Ovary (tissue), 10 donors: ENCODE measurements at places on chromosomes 16 and 17. TPM values are rescaled to one million over a fixed set of nuclear protein-coding genes. Genes with fewer than 3 reads are reported as not detected.

Gene SMTNL2
- total RNA-seq, result 17.8 TPM

DNA sequence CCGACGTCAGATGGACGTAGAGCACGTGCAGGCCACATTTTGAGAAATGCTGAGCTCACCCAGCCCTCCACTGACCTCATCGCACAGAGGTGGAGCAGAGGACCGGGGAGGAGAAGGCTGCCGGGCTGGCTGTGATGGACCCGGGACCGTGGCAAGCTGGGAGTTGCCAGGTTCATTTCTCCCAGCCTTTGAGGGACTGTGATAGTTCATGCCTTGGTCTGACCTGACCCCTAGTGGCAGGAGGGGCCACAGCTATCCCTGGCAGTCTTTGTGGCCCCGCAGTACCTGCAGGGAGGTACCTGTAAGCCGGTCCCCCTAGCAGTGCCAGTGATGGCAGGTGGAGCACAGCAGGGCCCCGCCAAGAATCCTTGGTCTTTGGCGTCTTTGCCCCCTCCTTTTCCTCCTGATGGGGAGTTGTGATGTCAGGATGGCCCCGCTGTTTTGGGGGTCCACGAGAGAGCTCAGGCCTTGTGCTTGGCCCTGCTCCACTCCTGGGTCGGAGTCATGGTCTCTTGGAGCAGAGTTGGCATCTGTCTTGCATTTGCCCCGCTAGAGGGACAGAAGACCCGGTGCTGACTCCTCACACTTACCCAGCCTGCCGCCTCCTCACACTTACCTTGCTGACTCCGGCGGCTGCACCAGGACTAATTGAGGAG is 50.4 kb downstream of the OR1D5 start:
- H3K27ac ChIP-seq, result no peak overlapping the region
- DNase-seq, result peak; percentile 74
- H3K4me3 ChIP-seq, result no peak overlapping the region
- no peaks in the 10 kb centered on the region for H3K27me3 ChIP-seq
- H3K36me3 ChIP-seq, result no peaks in the 10 kb centered on the region

Gene ALDOC
- 17.1 TPM for total RNA-seq

GRCh38 chr16:1213796-1214372 is 11.2 kb downstream of the TPSG1 start:
- no peaks in the 10 kb centered on the region for H3K27me3 ChIP-seq
- no peak overlapping the region for H3K4me3 ChIP-seq
- H3K4me1 ChIP-seq, result no peaks in the 10 kb centered on the region

DNA sequence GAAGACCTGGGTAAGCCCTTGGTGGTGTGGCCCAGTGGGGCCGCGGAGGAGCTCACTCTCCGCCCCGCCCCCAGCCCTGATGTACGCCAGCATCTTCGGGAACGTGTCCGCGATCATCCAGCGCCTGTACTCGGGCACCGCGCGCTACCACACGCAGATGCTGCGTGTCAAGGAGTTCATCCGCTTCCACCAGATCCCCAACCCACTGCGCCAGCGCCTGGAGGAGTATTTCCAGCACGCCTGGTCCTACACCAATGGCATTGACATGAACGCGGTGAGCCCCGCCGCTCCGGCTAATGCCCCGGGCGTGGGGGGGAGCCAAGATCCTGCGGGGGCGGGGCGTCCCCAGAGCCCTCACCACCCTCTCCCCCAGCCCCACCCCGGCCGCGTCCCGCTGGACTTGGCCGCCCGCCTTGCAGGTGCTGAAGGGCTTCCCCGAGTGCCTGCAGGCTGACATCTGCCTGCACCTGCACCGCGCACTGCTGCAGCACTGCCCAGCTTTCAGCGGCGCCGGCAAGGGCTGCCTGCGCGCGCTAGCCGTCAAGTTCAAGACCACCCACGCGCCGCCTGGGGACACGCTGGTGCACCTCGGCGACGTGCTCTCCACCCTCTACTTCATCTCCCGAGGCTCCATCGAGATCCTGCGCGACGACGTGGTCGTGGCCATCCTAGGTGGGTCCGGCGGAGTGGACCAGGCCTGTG is 12.1 kb upstream of the DCAF7 start:
- H3K36me3 ChIP-seq, result no peaks in the 10 kb centered on the region
- no peaks in the 10 kb centered on the region for H3K27me3 ChIP-seq
- no peak overlapping the region for H3K27ac ChIP-seq
- no peak overlapping the region for H3K4me3 ChIP-seq

Gene TBC1D3C
- not detected for total RNA-seq

DNA sequence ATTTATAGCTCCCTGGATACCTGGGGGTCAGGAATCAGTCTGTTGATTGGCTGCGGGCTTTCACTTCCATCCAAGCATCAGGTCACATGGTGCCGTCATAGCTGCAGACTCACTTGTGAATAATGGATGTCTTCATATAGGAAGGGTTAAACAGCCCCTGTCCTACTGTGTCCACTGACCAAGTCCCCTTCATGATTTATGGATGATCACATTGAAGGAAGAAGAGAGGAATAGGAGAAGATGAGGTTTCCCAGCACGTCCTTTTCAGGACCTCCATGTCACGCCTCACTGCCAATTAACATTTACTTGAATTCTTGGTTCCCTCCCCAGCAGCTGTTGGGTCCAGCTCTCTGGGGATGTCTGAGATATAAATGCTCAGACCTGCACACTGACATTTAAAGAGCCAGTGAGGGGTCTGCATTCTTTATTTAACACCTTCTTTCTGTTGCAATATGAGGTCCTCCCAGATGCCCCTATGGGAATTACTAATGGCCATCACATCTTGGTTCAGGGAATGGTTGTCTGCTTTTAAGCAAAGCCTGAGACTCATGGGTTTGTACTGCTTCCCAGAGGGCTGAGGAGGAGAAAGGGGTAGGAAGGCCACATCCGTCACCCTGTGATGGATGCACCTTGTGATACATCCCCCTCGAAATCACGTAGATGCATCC is 230.6 kb upstream of the HSBP1 start:
- no peaks in the 10 kb centered on the region for H3K36me3 ChIP-seq
- H3K27me3 ChIP-seq, result no peaks in the 10 kb centered on the region
- no peak overlapping the region for H3K27ac ChIP-seq
- H3K4me3 ChIP-seq, result no peak overlapping the region
- H3K4me1 ChIP-seq, result no peaks in the 10 kb centered on the region

GRCh38 chr16:9469512-9469911 is 378.1 kb downstream of the HAPSTR1 start:
- no peak overlapping the region for H3K4me3 ChIP-seq
- H3K4me1 ChIP-seq, result no peaks in the 10 kb centered on the region
- no peaks in the 10 kb centered on the region for H3K36me3 ChIP-seq

DNA sequence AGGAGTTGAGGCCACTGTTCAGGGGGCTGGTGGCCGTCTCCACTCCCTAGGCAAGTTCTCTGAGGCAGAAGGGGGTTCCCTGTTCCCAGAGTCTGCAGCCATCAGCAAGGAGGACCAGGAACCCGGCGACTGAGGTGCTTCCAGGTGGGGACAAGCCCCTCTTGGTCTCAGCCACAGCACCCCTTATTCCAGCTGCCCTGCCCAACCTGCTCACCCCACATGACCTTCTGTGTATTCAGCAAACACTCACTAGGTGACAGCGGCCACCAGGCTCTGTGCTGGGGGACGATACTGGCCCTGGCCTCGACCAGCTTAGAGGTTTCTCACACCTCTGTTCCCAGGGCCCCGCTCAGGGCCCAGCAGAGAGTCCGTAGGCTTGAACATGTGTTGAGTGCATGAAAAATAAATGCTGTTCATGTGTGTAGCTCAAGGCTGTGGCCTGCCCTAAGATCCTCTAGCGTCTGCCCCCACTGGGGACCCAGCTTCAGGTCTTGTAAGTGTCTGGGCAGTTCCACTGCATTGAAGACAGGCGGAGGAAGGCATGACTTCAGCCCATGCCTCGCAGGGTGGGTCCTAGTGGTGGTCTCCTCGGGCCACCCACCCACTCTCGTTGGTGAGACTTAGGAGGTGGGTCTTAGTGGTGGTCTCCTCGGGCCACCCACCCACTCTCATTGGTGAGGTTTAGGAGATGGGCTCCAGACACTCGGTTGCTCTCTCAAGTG is 44.2 kb downstream of the NT5M start:
- H3K27me3 ChIP-seq, result no peaks in the 10 kb centered on the region
- no peak for DNase-seq
- H3K4me3 ChIP-seq, result no peak overlapping the region
- no peaks in the 10 kb centered on the region for H3K36me3 ChIP-seq
- peaks cover 2% of the 10 kb centered on the region for H3K4me1 ChIP-seq
- H3K27ac ChIP-seq, result no peak overlapping the region

DNA sequence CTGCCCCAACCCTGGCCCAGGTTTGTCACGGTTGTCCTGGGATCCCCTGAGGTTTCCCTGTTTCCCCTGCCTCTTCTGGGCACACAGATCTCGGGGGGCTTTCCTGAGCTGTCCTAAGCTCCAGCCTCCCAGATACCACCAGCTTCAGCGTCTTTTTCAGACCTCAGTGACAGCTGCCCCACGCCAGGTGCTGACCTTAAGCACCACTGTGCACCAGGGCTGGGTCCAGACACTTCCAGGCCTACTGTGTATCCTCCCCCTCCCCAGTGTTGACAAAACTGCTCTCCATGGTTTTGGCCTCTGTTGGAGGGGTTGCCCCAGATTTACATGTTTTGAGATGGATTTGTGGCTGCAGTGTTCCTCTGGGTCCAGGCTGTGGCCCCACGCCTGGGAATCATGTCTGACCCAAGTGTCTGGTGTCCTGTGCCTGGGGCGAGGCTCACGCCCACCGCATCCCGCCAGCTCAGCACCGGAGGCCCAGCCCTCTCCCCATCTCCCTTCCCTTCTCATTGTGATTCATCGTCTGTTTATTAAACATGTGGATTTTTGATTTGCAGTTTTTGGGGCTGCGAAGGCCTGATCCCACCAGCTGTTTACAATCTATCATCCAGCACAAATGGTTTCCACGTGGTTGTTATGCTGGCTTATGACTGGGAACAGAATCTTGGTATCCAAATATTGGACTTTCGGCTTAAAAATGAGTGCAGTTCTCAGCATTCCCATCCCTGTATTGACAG is 82.1 kb downstream of the METRNL start:
- no peak overlapping the region for H3K27ac ChIP-seq
- H3K4me3 ChIP-seq, result no peak overlapping the region
- peaks cover 11% of the 10 kb centered on the region for H3K4me1 ChIP-seq
- no peaks in the 10 kb centered on the region for H3K36me3 ChIP-seq
- peak; percentile 65 for DNase-seq

DNA sequence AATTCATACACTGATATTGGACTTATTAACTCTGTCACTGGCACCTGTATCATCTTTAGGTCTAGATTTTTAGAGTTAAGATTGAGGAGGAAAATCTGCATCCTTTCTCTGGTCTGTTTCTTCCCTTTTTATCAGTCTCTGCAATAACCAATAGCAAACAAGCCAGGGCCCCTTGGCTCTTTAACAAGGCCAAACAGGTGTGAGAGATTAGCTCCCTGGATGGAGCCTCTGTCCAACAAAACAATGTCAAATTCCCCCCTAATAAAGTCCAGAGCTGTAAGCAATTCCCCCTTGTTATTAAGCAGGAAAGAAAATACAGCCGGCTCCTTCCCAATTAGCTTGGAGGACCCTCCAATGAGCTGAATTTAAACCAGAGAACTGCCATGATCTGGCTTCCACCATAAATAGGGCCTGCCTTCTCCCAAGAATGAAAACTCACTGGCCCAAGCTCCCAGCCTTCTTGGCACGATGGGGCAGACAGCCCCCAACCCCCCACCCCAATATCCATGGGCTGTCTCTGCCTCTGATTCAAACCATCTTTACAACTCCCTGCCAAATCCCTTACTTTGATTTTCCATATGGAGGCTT is 56.1 kb upstream of the SOX9 start:
- no peaks in the 10 kb centered on the region for H3K4me1 ChIP-seq
- no peaks in the 10 kb centered on the region for H3K27me3 ChIP-seq
- no peak overlapping the region for H3K4me3 ChIP-seq
- no peak overlapping the region for H3K27ac ChIP-seq

GRCh38 chr16:67311607-67312488 is 14.7 kb downstream of the KCTD19 start:
- no peaks in the 10 kb centered on the region for H3K36me3 ChIP-seq
- no peak overlapping the region for H3K4me3 ChIP-seq
- H3K4me1 ChIP-seq, result no peaks in the 10 kb centered on the region
- H3K27ac ChIP-seq, result no peak overlapping the region
- H3K27me3 ChIP-seq, result no peaks in the 10 kb centered on the region

DNA sequence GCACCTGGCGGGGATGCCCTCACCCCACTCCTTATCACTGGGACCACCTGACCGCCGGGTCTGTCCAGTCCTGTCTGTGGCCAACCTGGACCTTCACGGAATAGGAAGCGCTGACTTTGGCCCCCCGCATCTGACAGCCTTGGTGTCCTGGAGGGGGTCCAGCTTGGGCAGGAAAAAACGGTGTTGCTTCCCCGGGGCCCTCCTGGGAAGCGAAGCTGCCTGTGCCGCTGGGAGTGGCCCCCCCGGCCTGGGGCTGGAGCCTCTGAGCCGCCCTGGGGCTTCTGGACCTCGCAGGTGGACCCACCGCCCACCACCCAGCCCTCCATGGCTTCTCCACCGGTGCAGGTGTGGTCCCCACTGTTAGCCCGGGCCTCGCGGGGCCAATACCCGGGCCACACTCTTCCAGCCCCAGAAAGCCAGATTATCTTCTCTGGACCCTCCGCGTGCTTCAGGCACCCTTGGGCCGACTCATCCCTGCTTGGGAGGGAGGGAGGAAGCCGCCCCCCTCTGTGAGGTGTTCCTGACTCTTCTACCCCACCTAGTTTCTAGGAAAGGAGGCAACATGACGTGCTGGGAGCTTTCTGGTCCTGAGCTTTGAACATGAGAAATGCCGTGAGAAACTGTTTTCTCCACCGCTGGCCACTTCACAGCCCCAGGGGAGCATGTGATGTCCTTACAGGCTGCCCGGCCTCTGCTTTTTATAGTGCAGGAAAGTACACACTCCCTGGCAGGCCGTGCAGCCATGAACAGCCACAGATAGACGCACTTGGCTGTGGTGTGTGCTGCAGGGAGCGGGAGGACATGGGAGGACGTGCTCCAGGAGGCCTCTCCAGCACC is 1.1 kb downstream of the C1QTNF1 start:
- peak overlapping the region; percentile 67 for H3K4me3 ChIP-seq
- no peaks in the 10 kb centered on the region for H3K36me3 ChIP-seq
- peak; percentile 53 for DNase-seq
- no peaks in the 10 kb centered on the region for H3K27me3 ChIP-seq
- H3K27ac ChIP-seq, result no peak overlapping the region
